ENCODE measurements at places on chromosomes 2 and 18.

DNA sequence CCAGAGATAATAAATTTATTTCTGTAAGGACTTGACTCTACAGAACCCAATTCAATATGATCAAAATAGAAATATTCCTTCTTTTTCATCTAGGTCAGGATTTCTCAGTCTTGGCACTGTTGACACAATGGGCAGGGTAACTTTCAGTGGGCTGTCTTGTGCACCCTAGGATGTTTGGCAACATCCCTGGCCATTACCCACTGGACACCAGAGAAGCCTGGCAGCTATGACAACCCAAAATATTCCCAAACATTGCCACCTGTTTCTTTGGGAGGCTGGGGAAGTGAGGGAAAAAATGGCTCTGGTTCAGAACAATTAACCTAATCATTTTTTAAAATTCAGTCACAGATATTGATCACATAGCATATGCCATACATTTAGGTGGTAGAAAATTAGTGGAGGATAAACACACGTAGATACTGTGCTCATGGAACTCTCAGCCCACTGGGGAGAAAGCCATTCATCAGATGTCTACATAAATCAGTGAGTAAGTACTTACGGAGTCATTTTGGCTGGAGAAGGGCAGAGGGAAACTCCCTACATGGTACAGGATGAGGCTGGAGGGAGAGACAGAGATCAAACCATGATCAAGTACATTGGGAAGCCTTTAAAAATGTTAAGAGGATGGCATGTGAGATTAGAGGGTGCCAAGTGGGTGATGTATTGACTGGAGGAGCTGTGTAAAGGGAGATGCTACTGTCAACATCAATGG, 718 bp upstream of the TNP1 start:
- no peak for DNase-seq

DNA sequence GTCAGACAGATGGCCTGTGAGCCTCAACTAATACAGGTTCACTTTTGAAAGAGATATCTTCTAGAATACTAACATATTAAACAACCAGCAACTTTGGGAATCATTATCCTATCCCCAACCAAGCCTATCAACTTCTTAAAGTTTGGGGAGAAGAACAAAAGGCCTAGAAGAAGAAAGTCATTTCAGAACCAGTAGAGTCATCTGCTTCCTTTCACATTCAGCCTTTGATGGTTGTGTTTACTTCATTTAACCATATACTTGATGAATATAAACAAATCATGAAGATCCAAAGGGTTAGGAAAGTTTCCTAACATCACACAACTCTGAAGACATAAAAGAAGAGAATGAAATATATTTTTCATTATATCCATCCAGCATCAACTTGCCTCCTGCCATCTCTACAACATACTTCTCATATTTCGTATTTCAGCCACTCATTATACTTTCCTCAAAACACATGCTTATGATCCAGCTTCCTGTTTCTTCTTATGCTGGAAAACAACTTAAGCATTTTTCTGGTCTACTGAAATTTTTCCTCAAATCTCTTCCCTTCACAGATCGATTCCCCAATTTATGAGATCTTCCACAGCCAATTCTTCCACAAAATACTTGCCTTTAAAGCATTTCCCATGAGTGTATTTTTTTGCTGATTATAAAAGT, 114.3 kb downstream of the CACNB4 start:
- DNase-seq = no peak

- no peak for DNase-seq
Observed at GRCh38 chr2:121103960-121104359, 181.0 kb downstream of the TFCP2L1 start.

DNA sequence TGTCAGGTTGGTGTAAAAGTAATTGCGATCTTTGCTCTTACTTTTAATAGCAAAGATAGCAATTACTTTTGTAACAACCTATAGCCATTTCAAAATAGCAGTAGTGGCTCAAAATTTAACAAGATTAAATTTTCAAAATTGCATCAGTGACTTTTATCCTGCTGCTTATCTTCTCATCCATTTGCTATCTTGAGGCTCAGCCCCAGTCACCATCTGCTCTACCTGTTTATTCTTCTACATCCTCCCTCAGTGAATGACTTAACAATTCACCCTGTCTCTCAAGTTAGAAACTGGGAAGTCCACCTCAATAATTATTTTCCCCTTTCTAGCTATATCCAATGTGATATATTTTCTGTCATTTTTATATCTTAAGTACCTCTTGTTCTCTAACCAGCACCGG, 148.6 kb upstream of the ZNF804A start:
- no peak for DNase-seq

Measured in COR-L47 (cell line).